Stimulated activated CD4-positive, alpha-beta T cell treated with anti-CD3 and anti-CD28 coated beads, Interleukin-1b, Interleukin-23, amount 100 ng/mL, for 4 hours (primary cell): ENCODE measurements at places on chromosomes 11 and 22.

- no peak for DNase-seq
These were observed 122.7 kb upstream of the TRPC6 start for GRCh38 chr11:101706541-101706940.

GRCh38 chr11:35850191-35850590, 93.7 kb upstream of the LDLRAD3 start:
- no peak for DNase-seq

- no peak for DNase-seq
These were observed 104.2 kb upstream of the SORL1-AS1 start for GRCh38 chr11:121556937-121557336.

DNA sequence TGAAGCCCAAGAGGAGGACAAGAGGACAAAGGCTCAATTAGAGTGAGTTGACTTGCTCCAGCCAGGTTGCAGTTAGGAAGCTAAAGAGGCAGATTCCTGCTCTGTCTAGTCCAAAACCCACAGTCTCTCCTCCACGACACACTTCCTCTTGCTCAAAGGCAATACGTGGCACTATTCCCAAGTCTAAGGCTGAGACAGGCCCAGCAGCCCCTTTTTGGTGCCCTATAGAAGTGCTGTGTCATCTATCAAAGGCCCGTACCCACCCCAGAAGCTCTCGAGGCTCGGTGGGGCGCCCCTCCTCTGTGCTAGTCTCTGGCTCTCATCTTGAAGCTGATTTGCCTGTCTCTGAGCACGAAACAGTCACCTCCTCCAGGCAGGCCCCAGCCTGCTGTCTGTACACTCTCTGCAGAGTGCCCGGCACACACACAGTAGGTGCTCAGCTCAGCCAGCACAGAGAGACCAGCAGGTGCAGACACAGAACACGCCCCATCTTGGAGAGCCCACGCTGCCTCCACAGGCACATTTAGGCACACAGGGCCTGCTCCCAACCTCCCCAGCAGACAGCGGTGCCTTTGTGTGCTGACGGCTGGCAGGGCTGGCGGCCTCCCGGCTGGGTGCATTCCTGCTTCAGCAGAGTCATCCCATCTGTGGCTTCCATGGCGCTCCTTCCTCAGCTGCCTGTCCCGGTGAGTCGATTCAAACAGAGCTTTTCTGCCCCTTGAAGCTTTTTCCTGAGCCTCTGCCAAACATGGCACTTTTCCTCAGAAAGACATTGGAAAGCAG, 52.8 kb downstream of the MYH9 start:
- no peak for DNase-seq

GRCh38 chr11:34616830-34617504, 3.9 kb upstream of the EHF start:
- no peak for DNase-seq

- no peak for DNase-seq
These were observed 25.2 kb downstream of the RELT start for GRCh38 chr11:73401217-73401923.

- DNase-seq: no peak
These were observed 66.4 kb downstream of the CTTN start for GRCh38 chr11:70464509-70465361.

DNA sequence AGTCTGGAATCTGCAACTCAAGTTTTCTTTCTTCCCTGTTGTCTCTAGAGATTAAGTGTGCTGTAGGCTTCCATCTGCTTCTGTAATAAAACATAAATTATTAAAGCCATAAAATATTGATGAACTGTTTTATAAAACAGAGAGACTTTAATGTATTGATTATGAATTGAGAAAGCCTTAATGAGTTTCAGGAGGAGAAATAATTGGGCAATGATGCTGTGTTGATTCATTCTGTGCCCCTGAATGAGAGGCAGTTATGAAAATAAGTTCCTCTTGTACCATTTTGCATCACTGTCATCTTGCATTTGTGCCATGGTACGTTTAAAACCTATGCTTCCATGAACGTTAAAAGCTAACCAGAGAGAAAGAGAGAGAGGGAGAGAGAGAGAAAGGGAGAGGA, 194.1 kb upstream of the LARGE1 start:
- no peak for DNase-seq

- no peak for DNase-seq
These were observed 4.9 kb downstream of the ATP5MGL start for GRCh38 chr22:42635531-42635930.

DNA sequence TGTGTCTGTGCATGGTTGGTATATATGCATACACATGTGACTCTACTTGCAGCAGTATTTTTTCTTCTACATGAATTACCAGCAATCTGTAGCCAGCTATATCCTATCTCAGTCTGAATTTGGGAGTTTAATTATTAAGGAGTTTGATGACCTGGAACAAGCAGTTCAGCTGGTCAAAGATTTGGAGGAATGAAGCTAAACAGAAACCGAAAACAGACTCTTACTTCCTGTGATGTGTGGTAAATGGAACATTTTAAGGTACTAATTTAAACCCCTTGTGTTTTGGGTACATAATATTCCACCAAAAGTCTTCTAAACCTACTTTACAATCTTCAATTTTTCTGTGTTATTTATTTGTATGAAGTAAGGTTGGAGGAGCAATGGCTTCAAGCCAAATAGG, 124.4 kb upstream of the PGR start:
- no peak for DNase-seq

- DNase-seq: no peak
These were observed 133.9 kb downstream of the FANCF start for GRCh38 chr11:22491555-22492225.

DNA sequence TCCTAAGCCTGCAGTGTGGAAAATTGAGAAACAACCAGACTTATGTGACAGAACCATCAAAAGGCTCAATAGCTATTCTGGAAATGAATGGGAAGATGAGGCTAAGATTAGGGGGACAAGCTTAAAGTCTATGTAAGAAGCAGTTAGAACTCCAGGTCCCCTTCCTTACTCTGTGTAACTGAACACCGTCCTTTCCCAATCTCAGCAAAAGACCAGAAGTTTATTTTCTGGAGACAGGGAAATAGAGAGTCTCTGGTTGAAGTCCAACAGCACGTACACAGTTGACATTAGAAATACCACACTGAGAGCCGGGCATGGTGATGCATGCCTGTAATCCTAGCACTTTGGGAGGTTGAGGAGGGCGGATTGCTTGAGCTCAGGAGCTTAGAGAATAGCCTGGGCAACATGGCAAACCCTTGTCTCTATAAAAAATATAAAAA, 93.9 kb downstream of the CD44 start:
- no peak for DNase-seq

DNA sequence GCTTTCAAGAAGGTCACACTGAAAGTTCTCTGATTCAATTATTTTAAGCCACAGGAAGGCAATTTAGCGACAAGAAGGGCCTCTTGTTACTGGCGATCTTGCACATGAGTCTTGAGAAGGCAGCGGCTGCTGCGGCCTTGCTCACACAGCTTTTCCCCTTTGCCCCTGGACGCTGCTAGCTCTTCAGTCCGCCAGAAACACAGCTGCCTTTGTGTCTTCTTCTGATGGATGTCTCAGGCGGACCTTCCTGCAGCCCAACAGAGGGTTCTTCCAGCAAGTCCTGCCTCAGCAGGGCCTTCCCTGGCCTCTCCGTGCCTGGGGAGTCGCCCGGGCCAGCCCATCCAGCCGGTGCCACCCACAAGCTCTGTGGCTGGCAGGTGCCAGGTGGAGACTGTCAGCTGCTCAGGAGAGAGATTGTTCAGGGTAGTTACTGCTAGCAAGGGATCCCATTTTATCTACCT, 59.4 kb downstream of the PKNOX2 start:
- no peak for DNase-seq

DNA sequence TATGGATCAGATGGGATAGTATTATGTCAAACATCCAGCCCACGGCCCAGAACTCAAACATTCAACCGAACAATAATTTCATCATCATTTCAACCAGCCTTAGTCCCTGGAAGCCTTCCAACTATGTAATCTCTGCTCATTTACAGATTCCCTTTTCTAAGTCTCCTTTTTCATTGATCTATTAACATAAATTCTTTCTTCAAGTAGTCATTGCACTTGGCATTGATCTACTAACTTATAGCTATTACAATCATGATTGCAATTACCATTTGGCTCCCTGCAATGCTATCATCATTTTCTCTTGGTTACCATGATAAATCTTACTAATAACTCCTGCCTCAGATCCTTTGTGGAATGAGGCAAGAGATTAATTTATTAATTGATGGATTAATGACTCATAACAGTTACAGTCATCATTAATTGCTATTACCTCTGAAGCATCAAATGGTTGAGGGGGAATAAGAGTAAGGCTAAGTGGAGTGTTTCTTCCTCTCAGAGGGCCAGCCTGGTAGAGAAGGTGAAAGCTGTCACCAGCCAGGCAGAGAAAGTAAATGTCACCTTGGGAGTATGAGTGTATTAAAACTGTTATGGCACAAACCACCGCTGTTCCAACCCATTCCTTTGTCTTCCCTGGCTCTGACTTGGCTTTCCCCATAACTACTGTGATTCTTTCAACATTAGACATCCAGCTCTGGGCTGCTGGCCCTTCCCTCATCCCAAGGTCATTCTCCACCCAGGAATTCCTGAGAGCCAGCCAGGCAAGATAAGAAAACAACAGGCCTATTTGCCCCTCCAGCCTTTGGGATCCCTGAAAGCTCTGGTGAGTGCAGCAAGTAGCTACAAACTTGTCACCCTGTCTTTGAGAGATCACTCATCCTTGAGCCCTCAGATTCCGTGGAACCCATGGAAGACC, 174.7 kb downstream of the RRAS2 start:
- no peak for DNase-seq

DNA sequence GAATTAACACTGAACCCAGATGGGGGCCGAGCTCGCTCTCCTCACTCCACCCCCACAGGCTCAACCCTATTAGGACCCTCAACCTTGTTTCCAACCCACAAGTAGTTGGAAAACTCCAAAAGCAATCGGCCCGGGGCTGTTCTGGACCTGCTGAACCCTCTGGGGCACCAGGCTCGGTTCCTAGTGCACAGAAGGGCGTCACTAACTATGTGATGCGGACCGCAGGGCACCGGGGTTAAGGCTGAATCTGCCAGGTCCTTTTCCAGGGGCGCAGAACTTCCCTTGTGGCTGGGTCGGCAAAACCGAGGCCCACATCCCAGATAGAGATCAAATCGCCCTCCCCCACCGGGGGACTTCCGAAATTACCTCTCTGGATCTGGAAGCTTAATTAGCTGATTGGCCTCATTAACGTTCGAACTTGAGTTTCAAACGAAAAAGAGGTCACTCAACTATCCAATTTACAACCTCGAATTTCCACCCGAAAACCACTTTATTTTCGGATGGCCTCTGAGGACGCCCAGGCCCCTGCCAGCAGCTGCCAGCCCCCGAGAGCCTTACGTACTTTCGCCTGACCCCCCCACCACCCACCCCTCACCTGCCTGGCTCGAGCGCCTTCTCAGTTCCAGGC, 1.7 kb downstream of the SHANK2 start:
- DNase-seq: no peak

- no peak for DNase-seq
These were observed 47.8 kb downstream of the COPB1 start for GRCh38 chr11:14451825-14452224.

DNA sequence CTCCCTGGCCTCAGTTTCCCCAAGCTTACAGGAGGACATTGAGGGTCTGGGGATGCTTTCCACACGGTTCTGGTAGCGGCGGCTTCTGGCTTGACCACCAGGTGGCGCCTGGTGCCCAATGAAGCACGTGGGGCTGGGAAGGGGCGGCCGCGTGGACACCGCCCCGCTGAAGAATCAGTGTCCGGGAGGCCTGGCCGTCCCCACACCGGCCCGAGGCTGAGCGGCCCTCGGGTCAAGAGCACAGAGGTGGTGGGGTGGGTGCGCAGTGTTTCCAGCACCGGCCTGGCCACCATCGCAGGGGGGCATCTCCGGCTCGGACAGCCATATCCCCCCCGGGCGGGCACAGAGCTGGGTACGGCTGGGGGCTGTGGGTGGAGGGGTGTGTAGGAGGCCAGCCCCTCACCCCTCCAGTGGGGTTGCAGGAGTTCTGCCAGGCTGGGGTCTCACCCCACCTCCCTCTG, 27.8 kb upstream of the PPARA start:
- DNase-seq: peak; percentile 54

DNA sequence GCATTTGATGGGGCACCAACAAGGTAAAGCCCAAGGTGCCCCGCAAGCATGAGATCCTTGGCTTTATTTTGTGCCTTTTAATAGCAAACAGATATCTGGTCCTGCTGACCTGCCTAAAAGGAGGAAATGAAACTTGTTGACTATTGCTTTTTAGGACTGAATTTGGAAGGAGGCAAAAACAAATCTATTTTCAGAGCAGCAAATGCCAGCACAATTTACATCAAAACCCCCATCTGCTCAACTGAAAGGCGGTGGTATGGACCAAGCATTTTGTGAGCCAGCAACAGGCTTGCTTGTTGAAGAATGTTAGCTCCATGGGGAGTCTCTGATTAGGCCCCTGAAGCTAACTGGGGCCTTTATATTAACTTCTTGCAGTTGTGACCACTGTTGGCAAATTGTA, 192.6 kb upstream of the E2F8 start:
- no peak for DNase-seq

DNA sequence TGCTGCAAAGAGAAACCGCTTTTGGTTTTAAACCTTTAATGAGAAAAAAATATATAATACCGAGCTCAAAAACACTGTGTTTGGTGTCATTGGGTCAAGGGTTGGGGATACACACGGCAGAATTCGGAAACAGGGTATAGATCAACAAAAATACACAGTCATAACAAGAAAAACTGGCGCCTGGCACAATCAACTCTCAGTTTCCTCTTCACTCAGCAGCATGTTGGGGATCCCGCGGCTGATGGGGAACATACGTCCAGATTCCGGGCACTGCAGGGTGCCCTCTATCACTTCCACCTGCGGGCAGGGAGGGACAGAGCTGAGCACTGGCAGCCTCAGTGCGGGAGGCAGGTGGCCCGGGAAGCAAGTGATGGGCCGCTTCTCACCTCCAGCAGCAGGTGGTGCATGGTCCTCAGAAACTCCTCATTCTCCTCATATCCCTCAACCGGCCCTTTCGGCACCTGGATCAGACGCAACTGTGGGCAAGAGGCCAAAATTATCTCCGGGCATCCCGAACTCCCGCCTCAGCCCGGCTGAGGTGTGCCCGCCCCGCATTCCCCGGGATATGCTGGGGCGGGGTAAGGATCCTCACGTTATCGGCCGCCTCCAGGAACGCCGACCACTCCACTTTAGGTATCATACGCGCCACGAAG, 561 bp downstream of the TRMT112 start:
- no peak for DNase-seq

DNA sequence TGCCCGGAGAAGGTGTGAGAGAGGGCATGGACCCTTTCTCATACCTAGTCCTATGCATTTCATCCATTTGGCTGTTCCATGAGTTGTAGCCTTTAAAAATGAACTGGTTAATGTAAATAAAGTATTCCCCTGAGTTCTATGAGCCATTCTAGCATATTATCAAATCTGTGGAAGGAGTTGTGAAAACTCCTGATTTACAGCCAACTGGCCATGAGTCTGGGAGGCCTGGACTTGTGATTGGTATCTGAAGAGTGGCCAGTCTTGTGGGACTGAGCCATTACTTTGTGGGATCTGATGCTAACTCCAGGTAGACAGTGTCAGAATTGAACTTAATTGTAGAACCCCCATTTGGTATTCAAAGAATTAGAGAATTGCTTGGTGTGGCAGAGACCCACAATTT, 48.4 kb downstream of the FAM118A start:
- no peak for DNase-seq

GRCh38 chr11:118735203-118735602, 55.8 kb upstream of the TREH start:
- DNase-seq: no peak
